CD4-positive, alpha-beta T cell treated with Interleukin-1 beta for 1 hour (primary cell): ENCODE measurements at places on chromosomes 7 and 10.
A peak's percentile ranks its signal among the peaks of the same experiment; 100 is the strongest.

GRCh38 chr7:52500841-52501240 lies 534.6 kb upstream of the POM121L12 start:
- DNase-seq, result no peak

- no peak for DNase-seq
Observed at GRCh38 chr7:125316466-125316865, 386.8 kb upstream of the POT1 start.

- no peak for DNase-seq
Observed at GRCh38 chr10:14468023-14468441, 137.3 kb upstream of the FRMD4A start.

- DNase-seq, result no peak
Observed at GRCh38 chr7:85070967-85071628, 115.8 kb downstream of the SEMA3D start.

- DNase-seq, result no peak
Observed at GRCh38 chr7:55304018-55304762, 60.9 kb upstream of the LANCL2 start.

DNA sequence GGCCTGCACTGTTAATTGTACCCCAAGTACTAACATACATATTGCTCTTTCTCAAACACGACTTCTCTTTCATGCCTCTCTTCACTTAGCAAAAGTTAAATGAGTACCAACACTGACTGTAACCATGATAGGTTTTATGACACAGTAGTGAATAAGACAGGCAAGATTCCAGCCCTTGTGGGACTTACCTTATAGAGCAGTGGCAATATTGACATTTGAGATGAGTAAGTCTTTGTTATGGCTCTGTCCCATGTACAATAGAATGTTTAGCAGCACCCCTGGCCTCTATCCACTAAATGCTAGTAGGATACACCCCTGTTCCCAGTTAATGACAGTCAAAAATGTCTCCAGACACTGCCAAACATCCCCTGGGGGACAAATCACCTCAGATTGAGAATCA lies 11.9 kb upstream of the COL1A2 start:
- DNase-seq, result no peak

GRCh38 chr10:129769381-129770116 lies 194.5 kb downstream of the EBF3 start:
- no peak for DNase-seq

- DNase-seq, result peak; percentile 68
Observed at GRCh38 chr7:111083413-111083812, 7.5 kb upstream of the LRRN3 start.

DNA sequence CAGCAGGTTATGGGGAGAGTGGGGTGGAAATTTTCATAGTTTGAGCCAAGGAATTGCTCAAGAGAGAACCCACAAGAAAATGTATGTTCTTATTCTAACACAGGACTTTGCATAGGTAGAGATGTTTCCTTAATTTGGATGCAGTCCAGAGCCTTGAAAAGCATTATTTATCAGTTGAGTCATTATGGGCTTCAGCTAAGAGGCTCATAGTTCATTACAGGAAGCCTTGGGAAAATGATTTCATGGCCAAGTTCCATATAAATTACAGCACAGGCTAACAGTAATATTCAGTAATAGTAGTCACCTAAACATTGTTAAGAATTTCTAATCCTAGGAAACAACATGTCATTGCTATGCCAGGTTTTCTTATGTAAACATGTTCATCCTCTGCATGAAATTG lies 131.1 kb upstream of the PTPRZ1 start:
- DNase-seq, result no peak

DNA sequence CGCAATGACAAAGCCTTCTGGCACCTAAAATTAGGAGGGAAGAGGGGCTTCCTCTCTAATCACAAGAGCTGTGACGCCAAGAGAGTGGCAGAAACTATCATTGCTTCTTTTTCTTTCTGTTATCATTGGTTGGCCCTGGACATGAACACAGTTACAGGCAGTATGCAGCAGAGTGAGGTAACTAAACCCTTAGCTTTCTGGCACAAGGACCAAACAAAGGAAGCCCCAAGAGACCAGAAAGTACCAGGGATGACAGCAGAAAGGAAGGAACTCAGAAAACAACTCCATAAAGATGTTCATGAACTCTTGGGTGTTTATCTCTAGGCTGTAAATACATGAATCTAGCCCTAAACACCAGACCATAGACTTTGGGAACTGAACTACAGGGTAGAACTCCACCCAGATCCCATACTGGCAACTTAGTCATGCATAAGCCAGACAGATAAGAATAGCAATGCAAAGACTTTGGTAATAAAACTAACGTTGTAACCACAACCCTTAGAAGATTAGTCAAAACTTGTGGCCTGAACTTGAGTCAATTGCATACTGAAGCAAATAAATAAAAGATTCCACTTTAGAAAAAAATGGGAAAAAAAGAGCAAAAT lies 195.7 kb upstream of the PTN start:
- no peak for DNase-seq

DNA sequence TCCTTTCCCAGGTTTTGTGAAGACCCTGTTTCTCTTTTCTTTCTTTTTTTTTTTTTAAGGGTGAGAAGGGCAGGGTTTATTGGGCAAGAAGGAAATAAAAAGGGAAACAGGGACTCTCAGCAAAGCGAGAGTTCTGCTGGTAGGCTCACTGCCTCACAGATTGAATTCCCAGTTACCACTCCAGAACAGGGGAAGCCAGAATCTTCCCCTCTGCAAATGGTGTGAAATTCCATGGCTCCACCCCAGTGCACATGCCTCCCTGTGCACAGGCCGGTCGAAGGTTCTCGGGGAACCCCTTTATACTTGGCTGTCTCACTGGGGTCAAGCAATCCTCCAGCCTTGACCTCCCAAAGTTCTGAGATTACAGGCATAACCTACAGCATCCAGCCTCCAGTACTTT lies 10.5 kb upstream of the GUSB start:
- no peak for DNase-seq

DNA sequence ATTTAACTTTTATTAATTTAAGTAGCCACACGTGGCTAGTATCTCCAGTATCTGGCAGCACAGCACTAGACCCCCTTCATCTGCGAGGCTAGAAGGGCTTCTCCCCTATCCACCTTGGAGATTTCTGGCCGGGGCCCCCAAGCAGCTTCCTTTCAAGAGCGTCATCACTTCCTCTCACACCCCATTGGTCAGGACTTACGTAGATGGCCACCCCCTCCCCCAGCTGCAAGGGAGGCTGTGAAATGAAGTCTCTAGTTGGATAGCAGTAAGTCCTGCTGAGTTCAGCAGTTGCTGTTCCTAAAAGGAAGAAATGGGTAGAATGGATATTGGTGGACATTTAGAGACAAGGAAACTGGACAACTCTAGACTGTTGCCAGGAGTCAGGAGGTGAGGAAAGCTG lies 33.8 kb upstream of the COMTD1 start:
- no peak for DNase-seq

GRCh38 chr10:77522268-77522809 lies 115.3 kb downstream of the KCNMA1 start:
- no peak for DNase-seq

DNA sequence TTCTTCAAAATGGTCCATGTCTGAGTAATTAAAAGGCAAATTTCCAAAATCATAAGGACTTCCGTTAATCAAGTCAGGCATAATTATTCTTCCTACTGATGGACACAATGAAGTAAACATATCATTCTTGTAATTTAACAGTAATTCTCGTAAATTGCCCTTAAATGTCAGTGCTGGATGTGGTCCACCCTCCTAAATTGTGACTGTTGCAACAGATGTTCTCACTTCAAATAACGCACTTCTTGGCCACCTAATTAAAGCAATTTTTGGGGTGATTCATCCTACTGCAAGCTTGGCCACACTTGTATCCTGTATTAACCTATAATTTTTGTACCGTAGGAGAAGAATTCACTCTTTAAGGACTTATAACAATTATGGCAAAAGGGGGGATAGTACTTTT lies 1.9 kb downstream of the COL1A2 start:
- DNase-seq, result no peak

DNA sequence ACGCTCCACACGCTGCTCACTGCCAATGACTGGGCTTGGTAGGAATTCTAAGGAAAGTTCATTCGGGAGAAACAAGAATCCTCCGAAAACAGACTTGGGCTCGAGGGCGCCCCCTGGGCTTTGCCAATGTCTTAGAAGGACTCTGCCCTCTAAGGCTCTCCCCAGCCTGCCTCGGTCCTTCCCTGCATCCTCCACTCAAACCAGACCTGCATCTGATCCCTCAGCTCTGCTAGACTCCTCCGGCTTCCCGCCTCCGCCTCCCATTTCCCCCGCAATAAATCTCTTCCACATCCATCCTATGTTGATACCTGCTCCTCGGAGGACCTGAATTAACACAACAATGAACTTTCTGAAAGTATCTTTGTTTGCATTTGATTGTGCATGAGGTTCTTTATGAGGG lies 177.6 kb downstream of the PLPP4 start:
- DNase-seq, result no peak
